ENCODE measurements at places on chromosomes 1 and 21.

DNA sequence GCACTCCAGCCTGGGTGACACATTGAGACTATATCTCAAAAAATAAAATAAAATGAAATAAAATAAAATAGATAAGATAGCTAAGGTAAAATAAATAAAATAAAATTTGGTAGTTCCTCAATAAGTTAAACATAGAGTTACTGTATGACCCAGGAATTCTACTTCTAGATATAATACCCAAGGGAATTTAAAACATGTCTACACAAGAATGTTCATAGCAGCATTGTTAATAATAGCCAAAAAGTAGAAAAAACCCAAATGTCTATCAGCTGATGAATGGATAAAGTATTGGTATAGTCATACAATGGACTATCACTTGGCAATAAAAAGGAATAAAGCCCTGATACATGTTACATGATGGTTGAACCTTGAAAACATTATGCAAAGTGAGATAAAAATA is 47.8 kb downstream of the CEP350 start:
- DNase-seq: no peak

DNA sequence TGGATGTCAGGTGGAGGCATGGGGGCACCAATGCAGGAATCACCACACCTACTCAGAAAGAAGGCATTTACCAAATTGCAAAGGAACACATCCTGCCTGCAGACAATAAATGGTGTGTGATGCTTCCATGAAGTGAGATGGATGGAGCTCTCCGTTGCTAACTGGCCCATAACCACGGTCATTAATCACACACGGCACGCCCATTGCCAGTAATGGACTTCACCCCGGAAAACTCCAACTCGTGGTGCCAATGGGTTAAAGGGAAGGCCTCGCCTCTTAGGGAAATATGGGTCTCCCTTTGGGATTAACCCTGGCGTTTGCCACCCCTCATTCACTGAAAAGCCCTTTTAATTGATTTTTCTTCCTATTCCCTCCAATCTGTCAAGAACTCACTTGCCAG is 443.1 kb upstream of the DAB1 start:
- DNase-seq: no peak

- DNase-seq: no peak
Measured at GRCh38 chr21:28928578-28929420, 63.9 kb downstream of the LTN1 start.

DNA sequence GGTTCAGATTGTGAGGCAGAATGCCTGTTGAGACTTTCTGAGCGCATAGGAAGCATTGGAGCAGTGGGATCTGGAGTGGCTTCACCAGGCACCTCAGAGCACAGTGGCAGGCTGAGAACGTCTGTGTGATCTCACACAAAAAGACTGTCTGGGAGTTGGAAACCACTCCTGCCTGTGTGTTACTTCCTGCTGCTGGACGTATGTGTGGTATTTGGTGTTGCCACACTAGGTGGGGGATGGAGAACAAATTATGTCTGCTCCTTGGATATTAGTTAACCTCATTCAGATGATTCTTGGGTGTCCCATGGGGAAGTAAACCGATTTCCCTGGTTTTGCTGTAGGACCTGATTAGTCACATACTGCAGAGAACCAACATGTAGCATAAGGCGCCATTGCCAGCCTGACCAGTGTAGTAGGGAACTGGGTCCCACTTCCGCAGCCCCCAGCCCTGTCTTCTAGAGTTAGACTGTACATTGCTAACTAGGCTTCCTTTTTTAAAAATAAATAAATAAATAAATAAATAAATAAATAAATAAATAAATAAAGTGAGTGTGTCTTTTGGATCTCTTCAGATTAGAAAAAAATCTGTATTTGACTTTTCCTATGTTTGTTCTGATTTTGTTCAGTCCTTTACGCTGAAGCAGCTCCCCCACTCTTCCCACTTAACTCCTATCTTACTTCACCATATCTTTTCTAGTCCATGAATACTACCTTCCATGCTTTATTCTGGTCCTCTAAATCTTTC is 26.9 kb downstream of the UCK2 start:
- no peak for DNase-seq

- DNase-seq: no peak
Measured at GRCh38 chr1:226370144-226370923, 37.6 kb downstream of the PARP1 start.

DNA sequence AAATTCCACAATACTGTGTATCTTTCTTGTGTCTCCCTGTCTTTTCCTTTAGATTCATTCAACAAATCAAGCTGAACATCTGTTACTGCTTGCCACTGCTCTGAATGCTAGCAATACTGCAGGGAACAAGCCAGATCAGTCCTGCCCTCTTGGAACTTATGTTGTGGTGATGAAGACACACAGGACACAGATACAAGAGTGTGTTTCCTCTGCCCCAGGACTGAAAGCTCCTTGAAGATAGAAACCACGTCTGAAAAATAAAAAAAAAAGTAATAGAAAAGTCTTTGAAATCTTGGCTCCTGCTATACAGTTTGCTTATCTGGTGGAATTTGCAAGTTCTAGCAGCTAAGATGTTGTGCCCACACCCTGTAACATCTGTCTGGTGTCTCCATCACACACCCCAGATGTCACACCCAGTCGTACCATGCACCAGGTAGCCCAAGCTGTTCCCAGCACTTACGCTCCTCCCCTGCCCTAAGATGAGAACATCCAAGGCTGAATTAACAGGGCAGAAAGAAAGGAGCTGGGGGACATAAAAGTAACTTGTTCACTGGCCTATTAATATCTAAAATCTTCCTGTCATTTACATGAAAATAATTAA is 80.2 kb upstream of the GALNT2 start:
- no peak for DNase-seq

All from stimulated activated CD8-positive, alpha-beta memory T cell treated with anti-CD3 and anti-CD28 coated beads, Interleukin-4, amount 100 ng/mL, for 1 hour (primary cell).